ENCODE measurements at places on chromosomes 4 and X. TPM values are rescaled to one million over a fixed set of nuclear protein-coding genes. Genes with fewer than 3 reads are reported as not detected.

The TREX2 gene
- 1.2 TPM for total RNA-seq

The SPON2 gene
- total RNA-seq, result 4.8 TPM

The C4orf50 gene
- not detected for total RNA-seq

The SH2D1A gene
- total RNA-seq, result 17.0 TPM

The MAMLD1 gene
- 1.7 TPM for total RNA-seq

The ANOS1 gene
- not detected for total RNA-seq

The PPP1R2C gene
- total RNA-seq, result not detected

The SLAIN2 gene
- 42.6 TPM for total RNA-seq

The EVC gene
- total RNA-seq, result 0.17 TPM

The TLR3 gene
- total RNA-seq, result not detected

The GPRASP1 gene
- 3.5 TPM for total RNA-seq

- DNase-seq, result no peak
- H3K27me3 ChIP-seq, result no peaks in the 10 kb centered on the region
- H3K4me1 ChIP-seq, result no peaks in the 10 kb centered on the region
Measured at GRCh38 chr4:74598611-74599325, 153.8 kb downstream of the AREG start.

DNA sequence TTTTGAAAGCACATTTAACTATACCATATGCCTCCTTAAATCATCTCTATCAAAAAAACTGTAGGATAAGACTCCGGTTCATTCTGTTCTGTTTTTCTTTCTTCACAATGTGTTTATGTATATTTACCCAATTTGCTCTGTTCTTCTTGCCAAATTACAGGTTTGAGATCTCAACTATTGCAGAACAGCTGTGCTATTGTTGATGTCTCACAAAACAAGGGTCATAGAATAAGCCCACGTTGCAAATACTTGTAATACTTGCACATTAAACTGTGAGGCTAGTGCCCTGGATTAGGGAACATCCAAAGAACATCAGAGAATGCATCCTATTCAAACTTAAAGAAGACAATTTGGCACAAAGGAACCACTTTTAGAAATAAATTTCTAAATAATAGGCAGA, 45.4 kb downstream of the ANTXR2 start:
- H3K4me1 ChIP-seq, result no peaks in the 10 kb centered on the region
- no peak overlapping the region for H3K27ac ChIP-seq
- no peak for DNase-seq
- no peak overlapping the region for H3K4me3 ChIP-seq

DNA sequence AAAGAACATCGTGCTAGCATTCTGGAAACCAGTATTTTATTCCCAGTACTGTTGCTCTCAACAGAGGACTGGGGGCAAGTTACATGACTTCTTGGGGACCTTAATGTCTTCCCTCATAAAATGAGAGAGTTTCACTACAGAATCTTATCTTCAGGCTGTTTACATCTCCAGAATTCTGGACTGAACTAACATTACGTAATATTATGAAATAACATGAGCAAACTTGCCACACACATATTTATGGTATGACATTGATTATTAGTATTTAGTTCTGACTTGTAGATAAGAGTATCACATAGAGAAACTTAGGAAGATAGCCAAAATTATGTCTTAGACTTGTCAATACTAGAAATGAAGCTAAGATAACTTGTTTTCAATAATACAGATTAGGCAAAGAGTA, 68.0 kb downstream of the NFKB1 start:
- H3K27ac ChIP-seq, result no peak overlapping the region
- peaks cover 65% of the 10 kb centered on the region for H3K4me1 ChIP-seq
- peaks cover 43% of the 10 kb centered on the region for H3K36me3 ChIP-seq
- no peaks in the 10 kb centered on the region for H3K27me3 ChIP-seq

DNA sequence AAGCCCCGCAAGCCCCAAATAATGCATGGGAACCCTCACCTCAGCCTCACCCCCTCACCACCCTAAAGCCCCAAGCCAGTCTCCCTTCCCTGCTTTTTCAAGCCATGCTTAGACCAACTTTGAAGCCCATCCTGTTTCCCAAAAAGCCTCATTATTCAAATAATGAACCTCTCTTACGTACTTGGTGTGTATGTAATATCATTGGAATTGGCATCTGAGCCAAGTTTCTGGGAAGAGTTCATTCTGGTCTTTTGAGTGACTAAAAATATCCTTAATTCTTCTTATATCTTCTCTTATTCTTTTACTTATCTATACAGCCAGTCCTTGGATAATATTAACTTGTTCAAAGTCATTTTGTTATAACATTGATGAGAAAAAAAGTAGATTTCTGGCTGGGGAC, 875.8 kb upstream of the SLIT2 start:
- H3K27me3 ChIP-seq, result no peaks in the 10 kb centered on the region
- no peak overlapping the region for H3K27ac ChIP-seq
- H3K4me3 ChIP-seq, result no peak overlapping the region

DNA sequence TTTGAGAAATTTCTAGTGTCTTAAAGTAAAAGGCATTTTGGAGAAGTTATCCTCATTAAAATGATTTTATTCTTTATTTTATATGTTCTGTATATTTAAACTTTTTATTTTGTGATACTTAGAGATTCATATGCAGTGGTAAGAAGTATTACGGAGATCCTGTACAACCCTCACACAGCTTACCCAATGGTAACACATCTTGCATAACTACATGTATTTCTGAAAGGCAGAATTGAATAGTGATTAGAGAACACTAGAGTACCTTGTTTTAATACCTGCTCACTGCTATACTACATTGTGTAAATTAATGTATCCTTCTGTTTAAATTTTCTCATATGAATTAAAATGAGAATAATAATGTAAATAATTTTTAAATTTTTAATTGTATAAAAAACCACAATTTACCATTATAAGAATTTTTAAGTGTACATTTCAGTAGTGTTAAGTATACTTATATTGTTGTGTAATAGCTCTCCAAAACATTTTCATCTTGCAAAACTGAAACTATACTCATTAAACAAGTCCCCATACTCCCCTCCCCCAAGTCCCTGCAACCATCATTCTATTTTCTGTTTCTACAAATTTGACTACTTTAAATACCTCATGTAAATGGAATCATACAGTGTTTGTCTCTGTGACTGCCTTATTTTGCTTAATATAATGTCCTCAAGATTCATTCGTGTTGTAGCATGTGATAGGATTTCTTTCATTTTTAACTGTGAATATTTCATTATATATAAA, 45.4 kb downstream of the INTS12 start:
- H3K4me1 ChIP-seq, result no peaks in the 10 kb centered on the region
- no peaks in the 10 kb centered on the region for H3K36me3 ChIP-seq
- H3K27ac ChIP-seq, result no peak overlapping the region
- H3K4me3 ChIP-seq, result no peak overlapping the region
- no peaks in the 10 kb centered on the region for H3K27me3 ChIP-seq
- no peak for DNase-seq

GRCh38 chr4:26300314-26301307, 20.2 kb upstream of the RBPJ start:
- no peaks in the 10 kb centered on the region for H3K36me3 ChIP-seq
- no peak for DNase-seq
- H3K27me3 ChIP-seq, result no peaks in the 10 kb centered on the region
- H3K4me1 ChIP-seq, result peaks cover 13% of the 10 kb centered on the region

- H3K27ac ChIP-seq, result no peak overlapping the region
- H3K27me3 ChIP-seq, result no peaks in the 10 kb centered on the region
- no peak for DNase-seq
- H3K4me3 ChIP-seq, result no peak overlapping the region
Measured at GRCh38 chr4:58760737-58761136, 1650.6 kb upstream of the IGFBP7 start.

- DNase-seq, result no peak
- no peaks in the 10 kb centered on the region for H3K4me1 ChIP-seq
- no peaks in the 10 kb centered on the region for H3K36me3 ChIP-seq
- H3K4me3 ChIP-seq, result no peak overlapping the region
Measured at GRCh38 chr4:154942176-154942575, 161.1 kb downstream of the RBM46 start.

- H3K4me3 ChIP-seq, result no peak overlapping the region
- no peak overlapping the region for H3K27ac ChIP-seq
- no peaks in the 10 kb centered on the region for H3K36me3 ChIP-seq
- H3K4me1 ChIP-seq, result no peaks in the 10 kb centered on the region
Measured at GRCh38 chr4:42350611-42351182, 46.6 kb upstream of the SHISA3 start.

GRCh38 chr4:145451895-145452294, 29.8 kb upstream of the SMAD1 start:
- no peaks in the 10 kb centered on the region for H3K4me1 ChIP-seq
- peaks cover 9% of the 10 kb centered on the region for H3K27me3 ChIP-seq
- no peak overlapping the region for H3K4me3 ChIP-seq
- no peaks in the 10 kb centered on the region for H3K36me3 ChIP-seq

DNA sequence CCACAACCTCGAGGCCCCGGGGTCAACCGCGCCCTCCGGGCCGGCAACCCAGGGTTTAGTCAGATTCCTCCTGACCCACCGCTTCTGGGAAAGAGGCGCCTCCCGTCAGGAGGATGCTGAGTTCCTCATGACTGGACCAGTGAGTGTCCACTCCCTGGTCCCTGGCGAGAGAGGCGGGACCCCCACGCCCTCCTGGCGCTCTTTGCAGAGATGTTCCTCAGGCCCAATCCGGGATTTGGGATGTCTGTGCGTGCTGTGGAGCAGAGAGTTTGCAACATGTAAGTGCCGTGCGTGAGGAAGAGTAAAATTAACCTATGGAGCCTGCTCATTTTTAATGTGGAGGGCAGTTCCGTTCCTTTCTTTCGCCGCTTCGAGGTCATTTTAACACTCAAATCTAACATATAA, 824 bp upstream of the UGDH start:
- peaks cover 18% of the 10 kb centered on the region for H3K4me1 ChIP-seq
- H3K27ac ChIP-seq, result peak overlapping the region; percentile 65
- H3K4me3 ChIP-seq, result peak overlapping the region; percentile 97

DNA sequence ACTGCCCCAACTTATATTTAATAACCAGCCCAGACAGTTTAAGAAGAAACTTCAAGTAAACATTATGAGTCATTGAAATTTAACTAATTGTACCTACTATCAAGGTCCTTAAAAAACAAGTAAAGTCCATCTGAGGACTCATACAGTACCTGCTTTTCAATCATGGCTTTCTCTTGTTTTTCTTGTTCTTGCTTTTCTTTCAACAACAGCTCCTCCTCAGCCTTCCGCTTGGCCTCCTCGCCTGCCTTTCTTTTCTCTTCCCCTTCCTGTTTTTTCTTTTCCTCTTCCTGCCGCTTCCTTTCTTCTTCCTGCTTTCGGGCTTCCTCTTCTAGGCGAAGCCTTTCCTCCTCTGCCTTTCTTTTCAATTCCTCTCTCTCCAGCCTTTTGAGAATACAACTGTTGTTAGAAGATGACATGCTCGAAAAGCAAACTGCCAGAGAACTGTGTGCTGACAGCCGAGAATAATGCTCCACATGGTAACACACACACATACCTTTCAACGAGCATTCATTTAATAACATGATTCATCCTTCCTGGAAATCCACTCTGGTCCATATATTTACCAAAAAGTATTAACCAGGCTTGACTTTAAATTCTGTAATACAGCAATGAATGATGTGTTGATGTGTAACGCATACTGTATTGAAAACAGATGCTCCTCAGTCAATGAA, 25.2 kb upstream of the BCLAF3 start:
- no peak overlapping the region for H3K4me3 ChIP-seq
- peaks cover 4% of the 10 kb centered on the region for H3K36me3 ChIP-seq
- H3K27me3 ChIP-seq, result no peaks in the 10 kb centered on the region
- H3K27ac ChIP-seq, result no peak overlapping the region
- H3K4me1 ChIP-seq, result no peaks in the 10 kb centered on the region

GRCh38 chrX:8927066-8927635, 106.8 kb downstream of the FAM9B start:
- H3K4me1 ChIP-seq, result no peaks in the 10 kb centered on the region
- DNase-seq, result no peak
- no peak overlapping the region for H3K4me3 ChIP-seq
- H3K27ac ChIP-seq, result no peak overlapping the region

DNA sequence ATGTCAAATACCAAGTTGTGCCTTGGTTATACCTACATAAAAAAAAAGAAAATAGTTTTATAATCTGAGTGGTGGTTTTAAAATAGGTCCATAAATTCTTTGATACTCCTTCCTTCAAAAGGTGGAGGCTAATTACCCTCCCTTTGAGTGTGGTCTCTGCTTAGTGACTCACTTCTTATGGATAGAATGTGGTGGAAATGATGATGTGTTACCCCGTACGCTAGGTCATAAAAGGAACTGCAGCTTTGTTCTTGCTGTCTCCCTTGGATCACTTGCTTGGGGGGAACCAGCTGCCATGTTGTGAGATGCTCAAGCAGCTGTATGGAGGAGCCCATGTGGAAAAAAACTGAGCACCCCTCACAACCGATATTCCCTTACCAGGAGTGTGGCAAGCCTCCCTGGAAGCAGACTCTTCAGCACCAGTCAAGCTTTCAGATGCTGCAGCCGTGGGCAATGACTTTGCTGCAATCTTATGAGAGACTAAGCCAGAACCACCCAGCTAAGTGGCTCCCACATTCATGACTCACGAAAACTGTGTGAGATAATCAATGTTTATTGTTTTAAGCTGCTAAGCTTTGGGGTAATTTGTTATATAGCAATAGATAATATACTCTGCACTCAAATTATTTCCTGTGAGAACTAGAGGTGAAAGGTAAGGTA, 195.0 kb upstream of the GATB start:
- H3K4me1 ChIP-seq, result peaks cover under 1% of the 10 kb centered on the region
- no peaks in the 10 kb centered on the region for H3K27me3 ChIP-seq
- H3K4me3 ChIP-seq, result no peak overlapping the region
- H3K27ac ChIP-seq, result no peak overlapping the region

DNA sequence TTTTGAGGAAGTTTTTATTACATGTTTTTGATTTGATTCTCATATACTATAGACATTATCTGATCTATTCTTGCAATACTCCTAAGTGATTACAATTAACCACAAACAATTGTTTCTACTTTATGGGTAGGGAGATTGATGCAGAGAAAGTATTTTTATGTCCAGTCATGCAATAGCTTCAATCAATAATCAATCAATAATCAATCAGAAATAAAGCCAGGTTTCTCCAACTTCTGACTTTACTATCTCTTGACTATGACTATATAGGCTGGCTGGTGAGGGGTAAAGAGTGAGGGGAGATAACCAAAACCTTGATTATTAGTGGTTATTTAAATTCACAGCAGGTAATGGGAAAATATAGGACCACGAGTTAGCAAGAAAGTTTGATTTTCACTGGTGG, 85.9 kb downstream of the HPGD start:
- no peak for DNase-seq
- no peaks in the 10 kb centered on the region for H3K36me3 ChIP-seq
- no peak overlapping the region for H3K27ac ChIP-seq
- no peaks in the 10 kb centered on the region for H3K4me1 ChIP-seq
- H3K27me3 ChIP-seq, result peaks cover 5% of the 10 kb centered on the region

DNA sequence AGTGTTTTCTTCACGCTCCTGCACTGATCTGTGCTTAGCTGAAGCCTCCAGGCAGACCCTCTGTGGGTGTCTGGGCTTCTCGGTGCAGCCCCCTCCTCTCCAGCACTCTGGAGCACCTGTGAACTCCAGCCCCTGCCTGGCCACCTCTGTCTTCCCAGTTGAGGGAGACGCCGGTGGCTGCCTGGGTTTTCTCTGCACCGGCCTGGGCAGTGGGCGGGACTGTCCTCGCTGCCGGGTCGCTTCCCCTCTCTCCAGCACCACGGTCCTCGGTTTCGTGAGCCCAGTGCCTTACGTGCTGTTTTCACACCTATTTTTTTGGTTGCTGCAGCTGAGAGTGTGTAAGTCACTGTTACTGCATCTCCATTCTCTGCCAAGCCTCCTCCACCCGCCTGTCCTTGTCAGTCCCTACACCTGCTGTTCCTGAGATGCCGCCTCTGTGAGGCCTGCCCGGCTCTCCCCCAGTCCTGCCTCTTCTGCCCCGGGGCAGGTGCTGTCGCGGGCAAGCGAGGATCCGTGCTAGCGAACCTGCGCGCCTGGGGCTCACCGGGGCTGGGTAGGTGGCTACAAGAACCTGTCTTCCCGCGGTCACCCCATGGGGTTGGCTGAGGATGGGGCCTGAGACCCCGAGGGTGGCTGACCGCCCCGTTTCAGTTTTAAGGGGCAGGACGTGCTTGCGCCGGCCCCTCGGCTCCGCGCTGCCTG, 2.4 kb upstream of the FGFRL1 start:
- no peak overlapping the region for H3K27ac ChIP-seq
- peaks cover 34% of the 10 kb centered on the region for H3K27me3 ChIP-seq
- peak overlapping the region; percentile 62 for H3K4me3 ChIP-seq
